Left ventricle myocardium inferior (tissue), 1 donor: ENCODE measurements at places on chromosomes 3 and 15. TPM values are rescaled to one million over a fixed set of nuclear protein-coding genes. Genes with fewer than 3 reads are reported as not detected.

DNA sequence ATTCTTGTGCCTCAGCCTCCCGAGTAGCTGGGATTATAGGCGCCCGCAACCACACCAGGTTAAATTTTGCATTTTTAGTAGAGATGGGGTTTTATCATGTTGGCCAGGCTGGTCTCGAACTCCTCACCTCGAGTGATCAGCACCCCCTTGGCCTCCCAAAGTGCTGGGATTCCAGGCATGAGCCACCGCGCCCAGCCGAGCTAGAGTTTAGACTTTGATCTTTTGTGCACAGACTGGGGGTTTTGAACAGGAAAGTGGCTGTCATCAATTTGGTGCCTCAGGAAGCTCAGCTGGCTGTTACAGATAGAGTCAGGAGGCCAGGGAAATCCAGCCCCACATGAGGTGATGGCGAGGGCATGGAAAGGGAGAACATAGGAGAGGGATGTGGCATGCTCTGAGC lies 19.3 kb upstream of the IREB2 start:
- no peak overlapping the region for H3K27ac ChIP-seq
- no peaks in the 10 kb centered on the region for H3K36me3 ChIP-seq
- no peaks in the 10 kb centered on the region for H3K4me1 ChIP-seq

GOLGA8G gene
- not detected for total RNA-seq

GRCh38 chr15:101148881-101149664 lies 102.8 kb downstream of the CHSY1 start:
- H3K4me3 ChIP-seq: no peak overlapping the region
- H3K27ac ChIP-seq: peak overlapping the region; percentile 15
- H3K36me3 ChIP-seq: no peaks in the 10 kb centered on the region
- no peak for DNase-seq
- H3K4me1 ChIP-seq: peaks cover 21% of the 10 kb centered on the region
- no peaks in the 10 kb centered on the region for H3K27me3 ChIP-seq

- H3K4me1 ChIP-seq: no peaks in the 10 kb centered on the region
- no peaks in the 10 kb centered on the region for H3K27me3 ChIP-seq
- no peak overlapping the region for H3K27ac ChIP-seq
- DNase-seq: peak; percentile 24
- H3K4me3 ChIP-seq: no peak overlapping the region
- no peaks in the 10 kb centered on the region for H3K36me3 ChIP-seq
Measured at GRCh38 chr3:190424478-190425439, 24.9 kb downstream of the TMEM207 start.

- no peak overlapping the region for H3K4me3 ChIP-seq
- no peak for DNase-seq
- H3K27ac ChIP-seq: no peak overlapping the region
- no peaks in the 10 kb centered on the region for H3K27me3 ChIP-seq
- no peaks in the 10 kb centered on the region for H3K36me3 ChIP-seq
Measured at GRCh38 chr15:26298659-26299170, 435.6 kb upstream of the ATP10A start.

DNA sequence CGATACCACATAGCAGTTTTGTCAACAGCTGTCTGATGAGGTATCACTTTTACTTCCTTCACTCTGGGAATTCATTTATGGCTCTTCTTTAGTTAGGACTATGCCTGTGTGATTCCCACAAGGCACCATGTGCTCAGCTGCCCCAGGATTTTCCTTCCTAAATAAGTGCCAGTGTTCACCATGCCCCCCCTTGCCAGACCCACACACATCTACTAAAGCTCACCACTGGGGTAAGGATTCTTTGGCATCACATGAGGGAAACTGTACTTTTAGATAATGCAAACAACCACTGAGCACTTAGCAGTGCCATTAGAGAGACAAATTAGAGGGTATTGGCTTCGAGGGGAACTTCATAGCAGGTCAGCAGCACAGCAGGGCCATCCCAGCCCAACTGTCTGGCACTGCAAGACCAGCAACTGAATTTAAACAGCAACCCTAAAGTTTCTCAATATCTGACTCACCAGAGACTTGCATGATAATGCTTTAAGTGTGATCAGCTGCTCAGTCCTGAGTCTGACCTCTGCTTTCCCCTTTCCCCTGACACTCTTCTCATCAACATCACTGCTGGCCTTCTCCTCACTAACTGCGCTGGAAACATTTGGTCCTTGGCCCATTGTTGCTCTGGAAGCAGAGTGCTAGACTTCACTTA lies 114.3 kb downstream of the STAC start:
- DNase-seq: no peak
- H3K27me3 ChIP-seq: no peaks in the 10 kb centered on the region
- H3K4me3 ChIP-seq: no peak overlapping the region
- no peaks in the 10 kb centered on the region for H3K4me1 ChIP-seq
- no peaks in the 10 kb centered on the region for H3K36me3 ChIP-seq
- H3K27ac ChIP-seq: no peak overlapping the region

DNA sequence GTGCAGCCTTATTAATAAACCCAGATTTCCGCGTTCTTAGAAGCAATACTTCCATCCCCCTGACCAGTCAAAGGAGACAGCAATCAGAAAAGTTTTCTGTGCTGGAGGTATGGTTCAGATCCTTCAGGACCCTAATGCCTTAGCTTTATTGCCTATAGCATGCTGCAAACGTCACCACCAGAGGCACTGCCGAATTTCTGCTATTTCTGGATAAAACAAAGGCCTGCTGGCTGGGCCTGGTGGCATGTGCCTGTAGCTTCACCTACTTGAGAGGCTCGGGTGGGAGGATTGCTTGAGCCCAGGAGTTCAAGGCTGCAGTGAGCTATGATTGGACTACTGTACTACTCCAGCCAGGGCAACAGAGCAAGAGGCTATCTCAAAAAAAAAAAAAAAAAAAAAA lies 407.2 kb downstream of the FOXP1 start:
- no peaks in the 10 kb centered on the region for H3K36me3 ChIP-seq
- no peak overlapping the region for H3K4me3 ChIP-seq
- H3K27me3 ChIP-seq: no peaks in the 10 kb centered on the region
- no peak for DNase-seq
- H3K27ac ChIP-seq: no peak overlapping the region
- H3K4me1 ChIP-seq: peaks cover 16% of the 10 kb centered on the region

- H3K4me3 ChIP-seq: no peak overlapping the region
- DNase-seq: no peak
- H3K4me1 ChIP-seq: no peaks in the 10 kb centered on the region
- H3K27me3 ChIP-seq: no peaks in the 10 kb centered on the region
- H3K27ac ChIP-seq: no peak overlapping the region
Measured at GRCh38 chr3:165513715-165514701, 317.8 kb upstream of the SLITRK3 start.

DPH6 gene
- 13.9 TPM for total RNA-seq

- no peak for DNase-seq
- H3K36me3 ChIP-seq: no peaks in the 10 kb centered on the region
- H3K4me1 ChIP-seq: peaks cover 12% of the 10 kb centered on the region
- H3K4me3 ChIP-seq: no peak overlapping the region
Measured at GRCh38 chr3:101261506-101261905, 58.9 kb downstream of the IMPG2 start.

ADAMTS9 gene
- total RNA-seq: 14.7 TPM

GRCh38 chr3:76267851-76268380 lies 482.6 kb upstream of the ZNF717 start:
- H3K27me3 ChIP-seq: no peaks in the 10 kb centered on the region
- no peaks in the 10 kb centered on the region for H3K36me3 ChIP-seq
- no peak overlapping the region for H3K27ac ChIP-seq

- H3K4me3 ChIP-seq: no peak overlapping the region
- H3K27ac ChIP-seq: peak overlapping the region; percentile 42
- H3K36me3 ChIP-seq: no peaks in the 10 kb centered on the region
Measured at GRCh38 chr3:124297062-124297980, 305.4 kb upstream of the ROPN1 start.

WNT7A gene
- not detected for total RNA-seq

DNA sequence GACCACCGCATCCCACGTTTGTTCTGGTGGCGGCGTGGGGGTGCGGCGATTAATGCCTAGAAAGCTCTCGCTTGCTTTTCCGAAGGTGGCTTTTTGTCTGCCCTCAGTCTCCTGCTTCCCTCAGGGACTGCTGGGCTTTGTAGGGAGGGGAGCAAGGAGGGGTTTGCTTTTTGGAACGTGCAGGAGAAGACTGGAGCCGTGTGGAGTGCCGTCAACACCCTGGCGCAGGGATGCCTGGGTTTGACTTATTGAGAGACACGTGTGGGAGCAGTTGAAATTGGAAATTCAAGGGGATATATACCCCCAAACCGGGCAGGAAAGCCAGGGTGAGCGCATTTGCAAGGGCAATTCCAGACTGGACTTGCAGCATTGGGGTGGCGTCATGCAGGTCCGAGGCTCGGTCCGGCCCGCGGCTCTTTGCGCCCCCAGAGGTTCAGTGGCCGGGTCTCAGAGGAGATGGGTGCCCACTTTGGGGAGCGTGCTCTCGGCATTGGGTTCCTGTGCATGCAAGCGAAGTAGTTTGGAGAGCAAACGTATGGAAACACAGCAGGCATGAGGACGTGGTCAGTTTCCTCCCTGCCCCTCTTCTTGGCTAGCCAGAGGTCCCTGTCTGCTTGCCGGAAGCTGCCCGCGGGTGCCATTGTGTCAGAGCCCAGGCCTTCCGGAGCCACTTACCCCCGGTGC lies 2.1 kb downstream of the EPHB1 start:
- no peak overlapping the region for H3K27ac ChIP-seq
- peak overlapping the region; percentile 74 for H3K4me3 ChIP-seq
- no peak for DNase-seq
- peaks cover 63% of the 10 kb centered on the region for H3K27me3 ChIP-seq

SLC28A2 gene
- total RNA-seq: not detected

- H3K27me3 ChIP-seq: no peaks in the 10 kb centered on the region
- no peaks in the 10 kb centered on the region for H3K36me3 ChIP-seq
- H3K4me1 ChIP-seq: no peaks in the 10 kb centered on the region
- no peak for DNase-seq
- H3K4me3 ChIP-seq: no peak overlapping the region
- H3K27ac ChIP-seq: no peak overlapping the region
Measured at GRCh38 chr3:190432216-190432615, 17.5 kb downstream of the TMEM207 start.

- H3K4me1 ChIP-seq: peaks cover 10% of the 10 kb centered on the region
- H3K27ac ChIP-seq: no peak overlapping the region
- no peaks in the 10 kb centered on the region for H3K27me3 ChIP-seq
- H3K36me3 ChIP-seq: no peaks in the 10 kb centered on the region
- H3K4me3 ChIP-seq: no peak overlapping the region
Measured at GRCh38 chr3:100231668-100232067, 29.1 kb upstream of the TBC1D23 start.

GRCh38 chr15:48632651-48633050 lies 12.9 kb downstream of the FBN1 start:
- H3K27me3 ChIP-seq: no peaks in the 10 kb centered on the region
- no peaks in the 10 kb centered on the region for H3K36me3 ChIP-seq
- no peak overlapping the region for H3K4me3 ChIP-seq
- peaks cover 25% of the 10 kb centered on the region for H3K4me1 ChIP-seq
- DNase-seq: no peak

GRCh38 chr3:167032267-167032876 lies 347.7 kb downstream of the ZBBX start:
- H3K4me3 ChIP-seq: no peak overlapping the region
- H3K27me3 ChIP-seq: no peaks in the 10 kb centered on the region
- H3K4me1 ChIP-seq: no peaks in the 10 kb centered on the region
- H3K27ac ChIP-seq: no peak overlapping the region

- H3K4me1 ChIP-seq: peaks cover 27% of the 10 kb centered on the region
- no peak for DNase-seq
- H3K4me3 ChIP-seq: no peak overlapping the region
- H3K27ac ChIP-seq: no peak overlapping the region
- no peaks in the 10 kb centered on the region for H3K36me3 ChIP-seq
- no peaks in the 10 kb centered on the region for H3K27me3 ChIP-seq
Measured at GRCh38 chr3:30531017-30531570, 75.3 kb upstream of the TGFBR2 start.

DNA sequence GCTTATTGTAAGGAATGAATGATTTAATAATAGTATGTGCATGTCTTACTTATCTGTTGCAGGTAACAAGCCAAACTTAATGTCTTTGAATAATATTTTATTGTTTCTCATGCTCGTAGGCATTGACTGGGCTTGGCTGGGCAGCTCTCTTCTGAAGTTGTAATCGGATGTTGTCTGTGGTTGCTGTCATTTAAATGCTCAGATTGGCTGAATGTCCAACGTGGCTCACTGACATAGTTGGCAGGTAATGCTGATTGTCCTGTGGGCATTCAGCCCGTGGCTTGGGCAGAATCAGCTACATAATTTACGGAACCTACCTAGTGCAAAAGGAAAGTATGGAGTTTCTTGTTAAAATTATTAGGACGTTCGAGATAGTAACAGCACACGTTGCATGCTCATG lies 297.4 kb upstream of the GBE1 start:
- H3K4me1 ChIP-seq: no peaks in the 10 kb centered on the region
- H3K36me3 ChIP-seq: no peaks in the 10 kb centered on the region
- no peak overlapping the region for H3K27ac ChIP-seq
- DNase-seq: no peak

GRCh38 chr3:136750209-136750896 lies 1.8 kb downstream of the STAG1 start:
- peaks cover 62% of the 10 kb centered on the region for H3K4me1 ChIP-seq
- no peak for DNase-seq
- H3K27ac ChIP-seq: peak overlapping the region; percentile 96
- H3K36me3 ChIP-seq: no peaks in the 10 kb centered on the region
- H3K4me3 ChIP-seq: peak overlapping the region; percentile 83
- H3K27me3 ChIP-seq: no peaks in the 10 kb centered on the region

GRCh38 chr15:59549301-59550185 lies 62.0 kb upstream of the GCNT3 start:
- no peak overlapping the region for H3K4me3 ChIP-seq
- H3K4me1 ChIP-seq: no peaks in the 10 kb centered on the region
- H3K27ac ChIP-seq: no peak overlapping the region
- H3K27me3 ChIP-seq: peaks cover 21% of the 10 kb centered on the region
- no peaks in the 10 kb centered on the region for H3K36me3 ChIP-seq
- DNase-seq: no peak

DNA sequence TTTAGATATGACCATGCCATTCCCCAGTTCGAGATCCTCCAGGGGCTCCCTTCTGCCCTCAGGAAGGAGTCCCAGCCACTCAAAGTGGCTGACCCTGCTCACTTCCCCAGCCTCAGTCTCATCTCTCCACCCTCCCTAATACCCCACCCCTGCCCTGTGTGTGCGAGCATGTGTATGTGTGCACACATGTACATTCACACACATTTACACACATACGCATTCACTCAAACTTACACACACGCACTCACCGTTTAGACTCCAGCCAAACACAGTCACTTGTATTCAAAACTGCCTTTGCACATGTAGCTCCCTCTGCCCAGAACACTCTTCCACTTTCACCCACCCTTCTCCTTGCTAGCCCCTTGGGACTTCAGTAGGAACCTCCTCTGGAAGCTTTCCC lies 11.4 kb downstream of the PLA2G4E start:
- H3K27me3 ChIP-seq: no peaks in the 10 kb centered on the region
- no peaks in the 10 kb centered on the region for H3K36me3 ChIP-seq
- no peak for DNase-seq

DNA sequence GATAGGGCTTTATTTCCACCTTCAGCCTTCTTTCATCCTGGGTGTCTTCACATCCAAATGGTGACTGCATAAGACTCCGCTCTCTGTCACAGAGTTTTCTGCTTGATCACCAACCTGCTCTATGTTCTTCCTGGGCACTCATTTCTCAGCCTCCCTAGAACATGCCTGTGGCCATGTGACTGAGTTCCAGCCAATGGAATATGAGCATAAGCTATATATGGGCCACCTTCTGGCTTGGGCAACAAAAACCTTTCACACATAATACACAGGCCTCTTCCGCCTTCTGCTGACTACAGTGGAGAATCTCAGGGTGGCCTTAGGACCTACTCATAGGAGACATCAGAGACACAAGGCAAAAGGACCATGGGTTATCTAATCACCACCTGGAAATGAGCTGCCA lies 51.2 kb upstream of the MED12L start:
- no peak for DNase-seq
- H3K4me1 ChIP-seq: no peaks in the 10 kb centered on the region

STRIT1 gene
- 11.7 TPM for total RNA-seq
